Chondrocyte (in vitro differentiated cells): ENCODE measurements at places on chromosomes 5 and 9. TPM values are rescaled to one million over a fixed set of nuclear protein-coding genes. Genes with fewer than 3 reads are reported as not detected.

CAMK4 gene
- 0.28 to 0.89 TPM (median 0.72 TPM) in 3 replicates for total RNA-seq

MARCOL gene
- total RNA-seq = not detected in 3 replicates

CORO2A gene
- total RNA-seq = 10.1 to 17.4 TPM (median 10.2 TPM) in 3 replicates

DMGDH gene
- total RNA-seq = 1.9 to 3.2 TPM (median 3.1 TPM) in 3 replicates

GRM6 gene
- total RNA-seq = not detected in 3 replicates
